ENCODE measurements at places on chromosomes 2 and 18.

DNA sequence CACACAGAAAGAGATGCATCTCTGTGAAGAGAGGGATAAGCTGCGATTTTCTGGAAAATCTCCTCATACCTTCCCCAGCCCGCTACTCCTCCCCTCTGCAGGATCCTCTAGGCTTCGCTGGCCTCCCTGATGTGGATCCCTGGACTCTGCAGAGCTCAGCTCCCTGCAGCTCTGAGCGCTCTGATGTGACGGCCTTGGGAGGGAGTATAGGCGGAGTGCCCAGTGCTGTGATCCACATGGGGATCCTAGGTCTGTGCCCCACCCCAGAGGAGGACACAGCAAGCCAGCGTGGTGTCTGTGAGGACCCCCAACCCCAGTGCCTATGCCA lies 111.0 kb downstream of the GYPC start:
- DNase-seq: no peak

DNA sequence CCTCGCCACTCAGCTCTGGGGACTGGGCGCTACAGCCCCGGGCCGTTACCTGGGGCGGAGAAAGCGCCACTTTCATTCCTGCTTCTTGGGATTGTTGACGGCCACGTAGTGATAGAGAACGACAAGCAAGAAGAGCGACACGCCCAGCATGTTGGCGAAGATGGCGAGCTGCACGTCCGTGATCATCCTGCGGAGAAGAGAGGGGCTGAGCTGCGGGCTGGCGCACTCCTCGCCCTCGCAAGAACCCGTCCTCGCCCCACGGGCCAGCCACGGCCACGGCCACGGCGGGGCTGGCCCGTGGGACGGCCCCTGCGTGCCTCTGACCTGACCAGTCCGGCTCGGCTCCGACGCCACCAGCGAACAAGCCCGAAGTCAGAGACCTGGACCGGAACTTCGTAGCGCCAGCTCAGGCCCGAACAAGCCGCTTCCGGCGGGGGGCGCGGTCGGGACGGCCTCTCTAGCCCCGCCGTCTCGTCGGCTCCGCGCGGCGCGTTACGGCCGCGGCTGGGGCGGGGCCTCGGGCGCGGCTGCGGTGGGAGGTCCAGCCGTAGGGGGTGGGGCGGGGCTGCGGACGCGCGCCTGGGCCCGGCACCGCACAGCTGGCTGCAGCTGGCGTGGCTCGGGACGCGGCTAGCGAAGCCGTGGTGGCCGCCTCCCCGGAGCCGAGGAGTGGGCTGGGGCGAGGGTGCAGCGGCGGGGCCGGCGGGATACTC lies at the start of gene OST4:
Gene OST4, minus strand, starts transcription at position 378 of the 713 bp plus-strand sequence.
- DNase-seq: peak; percentile 94

DNA sequence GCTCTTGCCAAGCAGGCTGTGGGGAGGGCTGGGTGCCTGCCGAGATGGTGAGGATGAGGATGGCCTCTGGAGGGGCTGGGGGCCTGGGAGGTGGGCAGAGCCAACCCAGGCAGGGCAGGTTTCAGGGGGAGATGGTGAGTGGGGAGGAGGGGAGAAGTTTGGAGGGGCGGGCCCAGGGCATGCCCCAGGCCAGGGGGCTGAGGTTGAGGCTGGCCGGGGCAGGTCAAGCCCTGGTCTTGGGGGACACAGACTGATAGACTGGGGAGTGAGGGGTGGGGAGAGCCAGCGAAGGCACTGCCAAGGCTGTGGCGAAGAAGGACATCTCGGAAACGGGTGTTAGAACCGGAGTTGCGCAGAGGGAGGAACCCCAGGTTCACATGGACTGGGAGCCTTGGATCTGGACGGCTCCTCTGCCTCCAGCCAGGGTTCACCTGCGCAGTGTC lies 12.6 kb downstream of the CAPN10 start:
- DNase-seq: no peak

GRCh38 chr2:62321380-62322289 lies 125.7 kb downstream of the B3GNT2 start:
- DNase-seq: no peak

DNA sequence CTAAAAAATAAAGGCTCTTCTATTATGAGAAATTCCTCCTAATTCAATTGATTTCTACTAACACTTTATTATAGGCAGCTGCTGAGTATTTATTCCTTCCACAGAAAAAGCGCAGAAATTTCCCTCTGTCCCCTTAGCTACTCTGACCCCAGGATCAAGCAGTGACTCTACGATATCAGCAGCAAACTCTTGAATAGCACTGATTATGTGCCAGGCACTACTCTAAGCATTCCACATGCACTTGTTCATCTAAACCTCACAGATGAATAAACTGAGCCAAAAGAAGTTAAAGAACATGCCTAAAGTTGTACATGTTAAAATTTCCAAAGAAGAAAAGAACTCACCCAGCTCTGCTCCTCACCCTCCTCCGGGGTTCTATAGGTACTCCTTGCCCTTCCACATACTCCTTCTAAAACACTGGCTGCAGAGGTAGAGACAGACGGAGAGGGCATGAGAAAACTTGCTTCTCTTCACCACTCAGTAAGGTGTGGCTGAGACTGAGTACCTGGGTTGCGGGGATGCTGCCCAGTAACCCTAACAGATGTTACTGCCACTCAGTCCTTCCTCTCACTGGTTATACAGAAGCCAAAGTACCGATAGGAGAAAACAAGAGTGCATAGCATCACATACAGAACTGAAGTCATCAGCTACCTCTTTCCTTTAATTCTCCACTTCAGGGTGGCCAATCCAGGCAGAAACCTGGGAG lies 9.9 kb downstream of the C1D start:
- DNase-seq: no peak

DNA sequence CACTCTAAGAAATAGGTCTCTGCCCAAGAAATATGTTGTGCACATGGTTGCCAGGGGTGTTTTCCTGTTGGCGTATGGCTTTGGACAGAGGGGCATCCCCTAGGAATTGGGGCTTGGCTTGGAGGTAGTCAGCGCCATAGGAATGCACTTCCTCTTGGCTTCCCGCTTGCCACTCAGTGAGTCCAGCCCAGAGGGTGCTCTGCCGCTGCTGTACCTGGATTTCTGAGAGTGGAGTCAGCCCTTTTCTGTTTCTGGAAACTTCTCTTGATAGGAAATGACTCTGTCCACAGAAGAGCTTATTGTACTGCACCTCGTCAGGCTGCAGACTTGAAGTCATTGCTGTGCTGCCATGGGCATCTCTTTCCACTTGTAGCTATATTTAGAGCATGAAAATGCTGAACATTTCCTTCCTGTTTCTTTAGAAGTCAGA lies 116.7 kb upstream of the MGAT5 start:
- DNase-seq: no peak

DNA sequence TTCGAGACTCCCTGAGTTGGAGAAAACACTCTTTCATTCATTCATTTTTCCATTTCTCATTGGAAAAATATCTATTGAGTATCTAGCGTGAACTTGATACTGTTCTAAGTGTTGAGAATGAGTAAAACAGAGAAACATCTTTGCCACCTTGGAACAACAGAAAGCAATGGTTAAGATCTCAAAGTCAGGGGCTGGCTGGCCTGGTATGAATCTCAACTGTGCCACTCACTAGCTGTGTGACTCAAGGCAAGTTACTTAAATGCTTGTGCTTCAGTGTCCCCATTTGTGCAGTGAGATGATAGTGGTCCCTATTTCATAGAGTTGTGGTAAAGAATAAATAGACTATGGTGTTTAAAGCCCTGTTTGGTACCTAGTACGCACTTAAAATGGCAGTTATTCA lies 415.2 kb downstream of the NBAS start:
- no peak for DNase-seq

GRCh38 chr18:26442126-26442525 lies 106.2 kb downstream of the KCTD1 start:
- no peak for DNase-seq

DNA sequence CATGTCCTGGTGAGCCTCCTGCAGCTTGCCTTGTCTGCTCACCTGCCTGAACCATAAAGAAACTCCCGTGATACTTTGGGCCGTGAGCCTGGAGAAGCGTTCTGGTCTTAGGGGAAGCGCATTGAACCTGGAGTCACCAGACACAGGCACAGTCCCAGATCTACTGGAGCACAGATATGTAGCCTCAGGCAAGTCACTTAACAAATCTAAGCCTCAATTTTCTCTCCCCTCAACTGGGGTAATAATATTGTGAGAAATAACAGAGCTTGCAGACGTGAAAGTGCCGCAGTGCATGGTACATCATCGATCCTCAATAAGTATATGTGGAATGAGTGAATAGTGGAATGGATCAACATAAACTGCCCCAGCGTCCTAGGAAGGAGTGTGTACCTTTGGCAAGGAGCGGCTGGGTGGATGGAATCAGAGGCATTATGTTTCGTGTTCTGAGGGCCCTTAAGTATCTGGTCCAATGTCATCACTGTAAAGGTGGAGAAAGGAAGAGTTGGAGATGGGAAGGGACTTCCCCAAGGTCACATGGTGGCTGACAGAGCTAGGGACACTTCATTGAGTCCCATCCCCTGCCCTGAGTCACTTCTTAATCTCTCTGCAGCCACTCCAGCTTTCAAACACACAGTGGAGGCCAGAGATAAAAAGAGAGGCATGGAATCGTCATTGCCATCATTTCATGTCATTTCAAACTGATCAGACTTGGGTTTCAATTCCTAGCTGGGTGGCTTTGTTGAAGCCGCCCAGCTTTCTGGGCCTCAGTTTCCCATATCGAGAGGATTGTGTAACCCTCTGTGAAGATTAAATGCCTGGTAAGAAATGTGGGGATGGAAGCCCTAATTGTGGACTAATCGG lies 172.4 kb downstream of the DDX1 start:
- peak; percentile 70 for DNase-seq

- DNase-seq: peak; percentile 52
Observed at GRCh38 chr2:100321179-100321865, 979 bp downstream of the LONRF2 start.

All from erythroblast (primary cell).